ENCODE measurements at places on chromosomes 1 and 21. TPM values are rescaled to one million over a fixed set of nuclear protein-coding genes. Genes with fewer than 3 reads are reported as not detected.

CA6 gene
- total RNA-seq = not detected

GRCh38 chr21:33286600-33287456 is 20.7 kb downstream of the IL10RB start:
- DNase-seq = no peak

- DNase-seq = no peak
Observed at GRCh38 chr1:243742819-243743218, 107.2 kb downstream of the AKT3 start.

- no peak for DNase-seq
Observed at GRCh38 chr1:156539818-156540355, 32.5 kb downstream of the IQGAP3 start.
